T47D (cell line): ENCODE measurements at places on chromosomes 2 and 18.

GRCh38 chr2:12452185-12452584 lies 264.6 kb upstream of the TRIB2 start:
- DNase-seq = no peak

GRCh38 chr18:44871771-44872170 lies 191.1 kb downstream of the SETBP1 start:
- DNase-seq = no peak

- no peak for DNase-seq
Observed at GRCh38 chr2:67408346-67408745, 11.2 kb downstream of the ETAA1 start.

- DNase-seq = peak; percentile 88
Observed at GRCh38 chr2:7748717-7749415, 831.7 kb downstream of the RNF144A start.

- no peak for DNase-seq
Observed at GRCh38 chr2:66436581-66437001, 1.7 kb downstream of the MEIS1 start.

DNA sequence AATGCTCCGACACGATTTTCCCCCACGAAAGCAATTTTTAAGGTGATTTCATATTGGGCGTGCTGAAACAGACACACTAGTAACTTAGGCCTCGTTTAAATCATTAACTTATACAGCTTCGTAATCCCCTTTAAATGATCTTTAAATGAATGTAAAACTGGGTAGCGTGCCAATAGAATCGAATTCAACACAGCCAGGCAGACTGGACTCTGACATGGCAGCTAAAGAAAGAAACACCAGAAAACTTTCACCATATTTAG lies 2.4 kb upstream of the ID2 start:
- DNase-seq = no peak
